AG04449 (cell line): ENCODE measurements at places on chromosomes 1 and 21.

- no peak for DNase-seq
Measured at GRCh38 chr1:116133696-116134475, 22.7 kb downstream of the MAB21L3 start.

GRCh38 chr1:26282401-26282918 is 2.6 kb downstream of the SH3BGRL3 start:
- no peak for DNase-seq

DNA sequence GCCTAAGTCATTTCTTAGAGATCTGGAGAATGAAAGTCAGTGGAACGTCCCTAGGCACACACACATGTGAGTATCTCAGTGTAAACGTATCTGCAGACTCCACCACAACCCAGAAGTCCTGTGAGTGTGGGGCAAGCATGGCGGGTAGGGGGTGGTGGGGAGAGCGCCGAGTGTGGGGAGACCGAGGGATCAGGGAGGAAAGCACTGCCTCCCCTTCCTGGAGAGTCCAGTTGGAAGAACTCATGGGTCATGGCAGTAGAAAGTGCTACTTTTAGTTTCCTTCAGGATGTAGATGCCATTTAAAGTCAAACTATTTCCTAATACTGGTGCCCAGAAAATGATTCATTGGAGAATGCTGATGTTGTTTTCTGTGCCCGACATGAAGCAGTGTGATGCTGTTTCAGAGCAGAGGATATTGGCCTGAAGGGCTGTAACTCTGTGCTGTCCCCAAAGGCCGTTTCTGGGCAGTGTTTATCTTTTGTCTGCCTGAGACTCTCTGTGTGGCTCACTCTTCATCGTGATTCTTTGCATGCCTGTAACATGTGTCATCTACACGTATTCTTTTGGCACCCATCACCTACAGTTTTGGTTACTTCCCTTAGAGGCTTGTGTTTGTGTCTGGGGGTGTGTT is 45.7 kb upstream of the TSPAN2 start:
- DNase-seq, result peak; percentile 72

DNA sequence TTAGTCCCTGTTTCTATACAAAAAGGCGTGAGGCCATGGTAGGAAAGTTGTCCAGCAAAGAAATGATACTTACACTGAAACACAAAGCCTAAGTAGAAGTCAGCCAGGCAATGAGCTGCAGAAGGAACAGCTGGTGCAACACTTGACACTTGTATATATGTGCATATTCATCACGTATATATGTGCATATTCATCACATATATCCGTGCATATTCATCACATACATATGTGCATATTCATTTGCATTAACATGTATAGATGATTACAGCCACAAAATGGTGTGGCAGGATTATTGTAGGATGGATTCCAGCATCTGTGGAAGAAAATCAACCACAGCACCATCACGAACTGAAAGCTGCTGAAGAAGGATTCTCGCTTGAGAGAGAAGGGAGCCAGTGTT is 189.0 kb upstream of the RGS18 start:
- DNase-seq, result no peak

GRCh38 chr1:53129891-53130597 is 12.4 kb downstream of the SLC1A7 start:
- DNase-seq, result no peak

GRCh38 chr1:37890378-37891014 is 31.1 kb upstream of the MTF1 start:
- DNase-seq, result peak; percentile 4

GRCh38 chr1:26277261-26277661 is 2.6 kb upstream of the SH3BGRL3 start:
- no peak for DNase-seq

DNA sequence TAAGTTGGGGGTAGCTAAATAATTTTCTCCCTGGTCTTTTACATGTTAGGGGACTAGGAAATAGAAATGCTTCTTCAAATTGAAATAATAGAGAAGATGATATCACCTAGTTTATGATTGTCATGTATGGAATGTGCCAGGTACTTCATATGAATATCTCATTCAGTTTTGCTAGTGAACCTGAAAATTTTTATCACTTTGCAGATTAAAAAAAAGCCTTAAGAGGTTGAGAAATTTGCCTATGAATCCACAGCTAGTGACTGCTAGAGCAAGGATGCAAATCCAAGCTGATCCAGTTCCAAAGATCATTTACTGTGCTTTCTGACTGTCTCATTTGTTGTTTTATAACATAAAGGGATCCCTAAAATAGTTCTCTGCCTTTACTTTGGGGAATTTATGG is 24.7 kb downstream of the RNF2 start:
- DNase-seq, result no peak

DNA sequence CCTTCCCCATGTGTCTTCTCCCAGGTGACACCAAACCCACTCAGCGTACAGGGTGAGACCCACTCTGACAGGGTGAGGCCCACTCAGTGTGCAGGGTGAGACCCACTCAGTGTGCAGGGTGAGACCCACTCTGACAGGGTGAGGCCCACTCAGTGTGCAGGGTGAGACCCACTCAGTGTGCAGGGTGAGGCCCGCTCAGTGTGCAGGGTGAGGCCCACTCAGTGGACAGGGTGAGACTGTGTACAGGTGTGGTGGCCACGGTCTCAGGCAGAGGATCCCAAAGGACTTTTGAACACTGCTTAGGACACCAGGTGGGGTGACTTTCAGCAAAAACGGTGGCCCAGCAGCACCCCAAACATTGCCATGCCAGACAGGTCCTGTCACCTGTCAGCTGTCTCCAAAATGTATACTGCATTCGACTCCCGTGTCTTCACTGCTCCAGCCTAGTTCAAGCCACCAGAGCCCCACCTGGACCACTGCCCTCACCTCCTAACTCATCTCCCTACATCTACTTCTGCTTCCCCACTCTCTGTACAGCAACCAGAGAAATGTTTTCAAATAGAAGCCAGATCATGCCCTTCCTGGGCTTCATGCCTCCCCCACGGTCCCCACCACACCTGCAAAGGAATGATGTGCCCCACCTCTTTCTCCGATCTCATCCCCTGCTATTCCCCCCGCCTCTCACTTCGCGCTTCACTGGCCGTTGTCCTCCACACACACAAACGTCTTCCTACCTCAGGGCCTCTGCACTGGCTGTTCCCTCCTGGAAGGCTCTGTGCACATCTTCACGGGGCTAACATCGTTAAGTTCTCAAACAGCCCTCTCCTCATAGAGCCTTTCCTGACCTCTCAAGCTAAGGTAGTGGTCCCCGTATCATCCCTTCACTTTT is 52.1 kb downstream of the ACBD3 start:
- DNase-seq, result no peak

GRCh38 chr1:1462318-1462966 is 9.1 kb upstream of the ATAD3B start:
- DNase-seq, result no peak

GRCh38 chr1:148263128-148263905 is 111.2 kb upstream of the NBPF11 start:
- DNase-seq, result no peak

DNA sequence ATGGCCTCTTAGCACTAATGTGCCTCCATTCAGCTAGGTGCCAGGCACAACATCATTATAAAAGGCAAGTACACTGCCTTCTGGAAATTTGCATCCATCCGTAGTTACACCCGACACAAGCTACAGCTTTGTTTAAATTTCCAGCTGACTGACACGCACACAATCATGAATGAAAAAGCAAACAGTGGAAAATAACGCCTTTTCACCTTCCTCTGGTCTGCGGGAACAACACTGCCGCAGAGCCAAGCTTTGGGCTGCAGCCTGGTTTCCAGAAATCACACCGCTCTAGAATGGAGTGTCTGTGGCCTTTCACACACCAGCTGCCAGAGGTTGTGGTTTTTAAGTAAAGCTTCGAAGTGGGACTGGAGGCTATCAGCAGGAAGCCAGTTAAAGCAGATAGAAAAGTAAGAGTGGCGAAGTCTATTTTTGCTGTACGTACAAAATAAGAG is 142.8 kb upstream of the COA6 start:
- no peak for DNase-seq

DNA sequence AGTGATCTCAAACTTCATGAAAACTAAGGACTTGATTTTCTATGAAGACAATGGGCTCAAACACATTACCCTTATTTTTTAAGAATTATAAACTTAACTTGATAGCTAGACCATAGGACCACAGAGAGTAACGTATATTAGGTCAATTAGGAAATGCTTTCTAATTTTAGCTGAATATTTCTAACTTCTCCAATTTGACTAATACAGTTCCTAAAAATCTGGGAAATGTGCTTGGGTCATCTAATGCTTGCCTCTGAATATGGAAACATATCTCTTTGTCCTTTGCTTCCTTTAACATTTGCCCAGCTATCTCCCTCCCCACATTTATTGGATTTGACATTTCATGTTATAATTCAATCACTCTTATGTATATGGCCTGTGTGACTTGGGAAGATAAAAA is 141.4 kb downstream of the LHX8 start:
- DNase-seq, result no peak

DNA sequence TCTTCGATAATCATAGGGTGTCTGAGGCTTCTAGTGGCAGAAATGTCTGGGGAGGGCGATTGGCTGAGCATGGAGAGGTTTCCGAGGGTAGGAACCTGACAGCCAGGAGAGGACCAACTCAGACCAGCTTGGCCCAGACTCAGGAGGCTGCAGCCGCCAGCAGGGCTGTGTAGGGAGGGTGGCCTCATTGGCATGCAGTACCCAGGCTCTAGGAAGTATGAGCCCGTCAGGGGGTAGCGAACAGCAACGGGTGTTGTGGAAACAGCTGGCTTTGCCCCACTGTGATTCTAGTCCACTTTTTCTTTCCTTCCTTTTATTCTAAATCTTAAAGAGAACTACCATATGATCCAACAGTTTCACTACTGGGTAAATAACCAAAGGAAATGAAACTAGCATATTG is 103.3 kb downstream of the DIRAS3 start:
- no peak for DNase-seq

- no peak for DNase-seq
Measured at GRCh38 chr1:233252441-233252840, 43.1 kb downstream of the PCNX2 start.

DNA sequence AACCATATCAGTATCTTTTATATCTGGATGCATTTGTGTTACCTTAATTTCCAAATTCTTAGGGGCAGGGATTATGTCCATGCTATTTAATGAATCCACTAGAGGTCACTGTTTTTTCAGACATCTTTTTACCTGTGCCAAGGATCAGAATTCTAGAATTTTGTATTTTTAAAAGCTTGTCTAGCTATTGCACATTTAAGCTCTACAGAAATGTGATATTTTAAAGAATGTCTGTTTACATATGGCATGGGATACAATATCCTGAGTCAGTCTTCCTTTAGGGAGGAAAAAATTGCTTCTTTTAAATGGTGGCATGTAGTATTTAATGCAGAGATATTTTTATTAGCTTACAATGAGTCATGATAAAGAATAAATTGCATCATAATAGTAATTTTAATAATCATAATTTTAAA is 11.3 kb downstream of the RPAP2 start:
- DNase-seq, result no peak

DNA sequence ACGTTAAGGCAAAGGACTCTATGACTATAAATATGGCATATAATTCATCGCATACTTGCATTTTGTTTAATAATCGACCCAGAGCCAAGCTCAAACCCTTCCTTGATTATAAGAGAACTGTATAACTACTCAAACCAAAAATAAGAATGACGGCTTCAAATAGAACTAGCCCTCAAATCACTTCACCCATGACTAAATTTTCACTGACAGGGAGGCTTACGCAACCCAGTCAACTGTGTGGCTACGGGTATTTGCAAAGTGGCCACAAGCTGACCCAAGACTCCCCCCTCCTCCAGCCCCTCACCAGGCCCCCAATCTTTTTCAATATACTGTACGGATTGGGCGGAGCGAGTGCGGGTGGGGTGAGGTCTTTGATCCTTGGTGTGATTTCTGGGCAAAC is 268.3 kb downstream of the ASTN1 start:
- DNase-seq, result no peak

- DNase-seq, result no peak
Measured at GRCh38 chr1:93013145-93014065, 52.1 kb upstream of the DIPK1A start.

DNA sequence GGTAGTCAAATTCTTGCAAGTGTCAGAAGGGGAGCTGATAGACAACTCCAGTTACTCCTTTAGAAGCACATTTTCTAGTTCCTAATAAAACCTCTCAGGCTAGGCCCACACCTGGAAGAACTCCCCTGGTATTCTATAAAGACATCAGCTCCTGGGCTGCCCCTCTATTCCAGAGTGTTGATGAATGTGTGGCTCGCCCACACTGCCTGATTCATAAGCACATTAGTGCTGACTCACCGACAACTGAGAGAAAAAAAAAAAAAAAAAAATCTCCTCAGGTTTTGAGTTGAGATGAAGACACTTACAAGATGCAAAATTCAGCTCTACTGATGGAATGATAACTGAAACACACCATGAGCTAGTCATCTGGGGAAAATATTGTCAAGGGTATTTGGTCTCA is 188.1 kb downstream of the TNR start:
- DNase-seq, result no peak

DNA sequence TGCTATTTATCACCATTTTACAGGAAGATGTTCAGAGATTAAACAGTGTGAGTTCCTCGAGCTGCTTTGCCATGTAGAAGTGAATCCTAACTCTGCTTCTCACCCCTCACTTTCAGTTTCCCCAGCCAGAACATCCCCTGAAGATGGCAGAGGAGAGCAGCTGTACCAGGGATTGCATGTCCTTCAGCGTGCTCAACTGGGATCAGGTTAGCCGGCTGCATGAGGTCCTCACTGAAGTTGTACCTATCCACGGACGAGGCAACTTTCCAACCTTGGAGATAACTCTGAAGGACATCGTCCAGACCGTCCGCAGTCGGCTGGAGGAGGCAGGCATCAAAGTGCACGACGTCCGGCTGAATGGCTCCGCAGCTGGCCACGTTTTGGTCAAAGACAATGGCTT is 16.9 kb downstream of the TENT5C start:
- DNase-seq, result no peak

DNA sequence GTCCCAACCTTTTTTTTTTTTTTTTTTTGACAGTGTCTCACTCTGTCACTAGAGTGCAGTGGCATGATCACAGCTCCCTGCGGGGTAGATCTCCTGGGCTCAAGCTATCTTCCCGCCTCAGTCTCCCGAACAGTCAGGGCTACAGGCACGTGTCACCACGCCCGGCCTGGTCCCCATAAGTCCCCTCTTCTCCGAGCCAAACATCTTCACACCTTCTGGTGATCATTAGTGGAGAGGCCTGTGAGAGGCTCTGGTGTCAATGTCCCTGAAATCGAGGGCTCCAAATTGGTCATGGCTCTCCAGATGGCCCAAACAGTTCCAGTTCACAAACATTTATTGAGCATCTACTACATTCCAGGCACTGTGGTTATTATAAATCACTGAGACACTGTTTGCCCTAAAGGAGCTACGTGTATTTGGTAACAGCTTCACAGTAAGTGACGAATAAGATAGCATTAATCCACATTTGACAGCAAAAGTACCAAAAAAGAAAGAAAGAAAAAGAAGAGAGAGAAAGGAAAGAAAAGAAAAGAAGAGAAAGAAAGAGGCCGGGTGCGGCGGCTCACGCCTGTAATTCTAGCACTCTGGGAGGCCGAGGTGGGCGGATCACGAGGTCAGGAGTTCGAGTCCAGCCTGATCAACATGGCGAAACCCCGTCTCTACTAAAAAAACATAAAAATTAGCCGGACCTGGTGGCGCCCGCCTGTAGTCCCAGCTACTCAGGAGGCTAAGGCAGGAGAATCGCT is 867 bp upstream of the TIMM17A start:
- no peak for DNase-seq
